ENCODE measurements at places on chromosomes 16 and 17. TPM values are rescaled to one million over a fixed set of nuclear protein-coding genes. Genes with fewer than 3 reads are reported as not detected.

DNA sequence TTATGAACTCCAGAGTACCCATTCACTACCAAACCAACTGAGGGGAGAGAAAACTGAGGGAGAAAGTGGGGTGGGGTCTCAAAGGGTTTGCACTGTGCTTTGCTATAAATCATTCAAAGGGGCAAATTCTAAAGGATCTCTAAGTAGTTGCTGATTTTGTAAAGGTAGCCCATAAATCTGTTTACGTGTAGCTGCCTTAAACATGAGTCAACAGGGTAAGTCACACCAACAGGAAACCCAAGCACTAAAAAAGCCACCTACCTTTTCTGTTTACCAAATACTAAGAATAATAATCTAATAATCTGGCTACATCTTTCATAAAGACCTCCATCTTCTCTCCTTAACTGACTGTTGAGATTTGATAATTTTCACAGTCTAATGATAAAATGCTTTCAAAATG is 8.4 kb upstream of the HSBP1 start:
- peak; percentile 54 for DNase-seq

GRCh38 chr17:42804918-42805367 is 6.3 kb downstream of the CNTD1 start:
- DNase-seq = no peak

DNA sequence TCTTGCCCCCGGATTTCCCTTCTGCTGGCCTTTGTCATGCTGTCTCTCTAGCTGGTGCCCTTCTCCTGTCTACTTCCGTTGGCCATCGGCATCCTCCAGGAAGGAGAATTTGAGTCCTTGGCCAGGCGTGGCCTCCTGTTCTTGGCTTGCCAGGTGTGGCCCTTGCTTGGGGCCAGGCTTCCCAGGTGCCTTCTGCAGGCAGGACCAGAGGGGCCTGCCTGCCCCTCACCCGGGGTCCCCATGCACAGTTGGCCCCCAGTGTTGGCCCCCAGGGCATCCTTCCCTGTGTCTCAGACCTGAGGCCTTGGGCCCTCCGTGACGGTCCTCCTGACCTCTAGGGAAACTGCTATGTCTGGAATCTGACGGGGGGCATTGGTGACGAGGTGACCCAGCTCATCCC is 2.6 kb downstream of the MLST8 start:
- no peak for DNase-seq

DNA sequence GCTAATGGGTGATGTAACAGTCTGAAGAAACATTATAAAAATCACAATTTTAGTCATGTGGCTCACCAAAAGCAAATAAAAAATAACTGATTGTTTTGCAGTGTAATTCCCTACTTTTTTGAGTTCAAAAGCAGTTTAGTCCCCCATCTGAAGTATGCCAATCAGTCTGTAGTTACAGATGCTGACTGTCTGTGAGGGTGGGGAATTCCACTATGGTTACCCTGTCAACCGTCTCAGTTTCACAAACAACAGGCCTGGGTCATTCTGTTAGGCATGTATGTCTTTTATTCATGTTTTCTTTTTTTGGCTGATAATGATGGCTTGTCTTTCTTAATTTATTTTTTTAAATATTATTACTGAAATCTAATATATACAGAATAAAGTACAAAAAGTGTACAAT is 69.3 kb downstream of the STXBP4 start:
- DNase-seq = peak; percentile 13

GRCh38 chr17:50547736-50548083 is 736 bp downstream of the SPATA20 start:
- no peak for DNase-seq

GRCh38 chr17:66655861-66656260 is 179.1 kb upstream of the CACNG5 start:
- DNase-seq = peak; percentile 7

GRCh38 chr16:24156777-24157176 is 99.4 kb upstream of the CACNG3 start:
- DNase-seq = peak; percentile 13

DNA sequence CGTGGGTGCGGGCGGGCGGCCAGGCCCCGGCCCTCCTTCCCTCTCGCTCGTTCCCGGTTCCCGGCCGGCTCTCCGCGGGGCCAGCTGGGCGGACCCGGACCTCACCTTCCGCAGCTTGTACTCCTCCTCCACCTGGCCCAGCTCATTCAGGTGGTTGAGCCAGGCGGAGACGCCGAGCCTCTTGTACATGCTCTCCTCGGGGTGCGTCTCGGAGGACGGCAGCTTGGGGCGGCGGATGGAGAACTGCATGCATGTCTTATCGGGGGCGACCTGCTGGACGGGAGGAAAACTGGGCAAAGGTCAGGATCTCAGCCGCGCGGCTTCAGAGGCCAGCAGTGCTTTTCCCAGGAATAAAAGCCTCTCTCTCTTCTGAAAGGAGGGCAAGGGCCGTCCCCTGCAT is 85.4 kb downstream of the TBC1D16 start:
- no peak for DNase-seq

DNA sequence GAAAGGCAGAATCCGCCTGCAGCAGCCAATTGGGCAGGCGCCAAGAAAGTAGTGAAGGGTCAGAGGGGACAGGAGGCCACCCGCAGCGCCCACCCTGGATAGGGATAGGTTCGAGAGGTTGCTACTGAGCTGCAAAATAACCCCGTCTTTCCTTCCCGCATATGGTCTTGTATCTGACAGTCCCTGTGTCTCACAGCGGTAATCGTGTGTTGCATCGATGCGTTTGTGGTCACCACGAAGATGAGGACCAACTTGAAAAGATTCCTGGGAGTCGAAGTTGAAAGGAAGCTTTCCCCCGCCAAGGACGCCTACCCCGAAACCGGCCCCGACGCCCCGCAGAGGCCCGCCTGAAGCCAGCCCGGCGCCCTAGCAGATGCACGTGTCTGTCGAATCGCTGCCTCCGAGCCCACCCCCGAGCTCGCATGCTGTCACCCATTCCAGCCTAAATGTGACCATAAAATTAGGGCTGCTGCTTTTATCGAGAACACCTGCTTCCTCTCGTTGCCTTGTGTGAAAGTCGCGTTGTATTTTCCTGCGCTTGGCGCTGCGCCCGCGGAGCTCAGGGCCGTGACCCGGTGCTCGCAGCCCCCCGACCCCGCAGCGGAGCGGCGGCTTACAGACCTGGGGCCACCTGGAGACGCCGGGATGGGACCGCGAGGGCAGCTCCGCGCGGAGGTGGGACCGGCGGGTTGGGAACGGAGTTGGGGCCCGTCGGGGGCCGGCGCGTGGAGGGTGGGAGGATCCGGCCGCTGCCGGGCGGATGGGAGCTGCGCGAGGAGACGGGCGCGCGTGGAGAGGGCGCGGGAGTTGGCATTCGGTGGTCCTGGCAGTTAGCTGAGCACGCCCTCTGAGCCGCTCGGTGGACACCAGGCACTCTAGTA is at the start of gene CMTM2:
Gene CMTM2, plus strand, starts transcription at position 813 of the 881 bp plus-strand sequence. CDS start 145 bp downstream, outside the sequence.
- DNase-seq = no peak

GRCh38 chr16:7792346-7792745 is 459.7 kb downstream of the RBFOX1 start:
- no peak for DNase-seq

DNA sequence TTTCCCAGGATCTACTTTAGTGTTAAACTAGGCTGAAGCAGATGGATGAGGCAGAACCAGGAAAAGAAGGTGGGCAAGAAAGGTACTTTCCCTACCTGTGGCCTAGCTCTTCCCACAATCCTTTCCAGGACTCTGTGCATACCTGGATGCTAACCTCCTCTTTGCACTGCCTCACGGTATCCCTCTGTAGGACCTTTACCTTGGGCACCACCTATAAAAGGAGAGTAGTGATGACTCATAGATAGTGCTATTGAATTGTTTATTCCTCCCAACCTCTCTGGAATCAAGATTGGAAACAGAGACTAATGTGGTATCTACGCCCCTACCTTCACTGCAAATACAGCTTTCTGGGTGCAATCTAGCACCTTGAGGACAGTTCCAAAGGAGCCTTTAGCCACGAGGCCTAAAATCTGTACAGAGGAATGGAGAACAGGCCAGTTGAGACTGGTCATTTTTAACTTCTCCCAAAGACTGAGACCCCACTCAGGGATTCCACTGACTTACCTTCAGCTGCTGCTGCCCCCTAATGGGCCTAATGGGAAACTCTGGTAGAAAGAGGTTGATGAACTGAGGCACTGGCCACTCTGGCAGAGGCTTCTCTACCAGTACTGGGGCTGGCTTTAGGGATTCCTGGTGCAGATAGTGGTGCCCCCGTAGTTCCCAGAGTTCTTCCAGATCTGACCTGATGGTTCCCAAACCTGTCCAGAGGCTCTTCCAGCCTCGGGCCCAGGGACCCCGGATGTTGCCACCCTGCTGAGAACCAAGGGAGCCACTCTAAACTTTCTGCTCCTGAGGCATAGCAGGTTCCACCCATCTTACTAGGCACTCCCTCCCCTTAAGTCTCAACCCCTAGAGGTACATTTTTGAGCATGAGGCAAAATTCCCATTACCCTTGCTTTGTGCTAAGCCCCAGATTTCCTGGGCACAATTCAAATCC is 781 bp downstream of the RSKR start:
- peak; percentile 39 for DNase-seq

- DNase-seq = no peak
Observed at GRCh38 chr17:64692187-64692586, 30.1 kb upstream of the SMURF2 start.

DNA sequence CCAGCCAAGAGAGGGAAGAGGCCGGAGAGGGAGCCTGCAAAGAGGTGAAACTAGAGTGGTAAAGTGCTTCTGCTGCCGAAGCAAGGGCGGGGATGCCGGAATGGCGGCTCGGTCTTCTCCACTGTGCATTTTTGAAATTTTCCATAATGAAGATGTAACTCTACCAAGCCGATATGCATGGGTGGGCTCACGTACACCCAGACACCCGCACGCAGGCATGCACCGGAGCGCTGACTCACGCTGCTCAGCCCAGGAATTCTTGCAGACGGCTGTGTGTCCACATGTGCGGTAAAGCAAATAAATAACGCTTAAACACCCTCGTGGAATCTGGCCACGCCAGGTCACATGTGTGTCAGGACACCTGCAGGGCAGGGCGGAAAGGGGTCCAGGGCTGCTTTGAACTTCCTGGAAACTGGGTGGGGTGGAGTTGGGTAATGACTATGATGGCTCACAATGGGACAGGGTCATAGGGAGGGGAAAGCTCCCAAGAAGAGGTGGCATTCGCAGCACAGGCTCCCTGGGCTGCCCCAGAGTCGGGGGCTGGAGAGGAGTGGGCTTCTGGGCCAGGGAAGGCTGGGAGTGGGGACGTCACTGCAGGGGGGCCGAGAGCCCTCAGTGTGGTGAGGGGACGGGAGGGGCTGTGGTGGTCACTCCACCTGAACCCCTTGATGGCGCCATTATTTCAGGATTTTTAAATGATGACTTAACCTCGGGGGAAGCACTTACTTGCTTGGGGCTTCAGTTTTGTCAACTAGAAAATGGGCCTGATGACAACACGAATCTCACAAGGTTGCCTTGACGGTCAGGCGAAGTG is 265.5 kb downstream of the PARN start:
- peak; percentile 88 for DNase-seq

The KRTAP2-2 gene
- total RNA-seq = not detected

The GPRC5B gene
- 0.86 TPM for total RNA-seq

The IL17C gene
- not detected for total RNA-seq

The HOXB4 gene
- 0.20 TPM for total RNA-seq

The GRB7 gene
- not detected for total RNA-seq

The GP1BA gene
- total RNA-seq = not detected

The ETV4 gene
- 4.2 TPM for total RNA-seq

The MPP2 gene
- 4.4 TPM for total RNA-seq

The TBC1D3K gene
- not detected for total RNA-seq

The TBC1D3L gene
- total RNA-seq = not detected

The AGRP gene
- not detected for total RNA-seq

Measured in M059J (cell line).